Activated effector memory CD4-positive, alpha-beta T cell treated with anti-CD3 and anti-CD28 coated beads, Interleukin-2, amount 50 U/mL, for 16 hours (primary cell): ENCODE measurements at places on chromosomes 2 and 18.

GRCh38 chr2:109231996-109232705 lies 103.1 kb downstream of the SH3RF3 start:
- no peak for DNase-seq

DNA sequence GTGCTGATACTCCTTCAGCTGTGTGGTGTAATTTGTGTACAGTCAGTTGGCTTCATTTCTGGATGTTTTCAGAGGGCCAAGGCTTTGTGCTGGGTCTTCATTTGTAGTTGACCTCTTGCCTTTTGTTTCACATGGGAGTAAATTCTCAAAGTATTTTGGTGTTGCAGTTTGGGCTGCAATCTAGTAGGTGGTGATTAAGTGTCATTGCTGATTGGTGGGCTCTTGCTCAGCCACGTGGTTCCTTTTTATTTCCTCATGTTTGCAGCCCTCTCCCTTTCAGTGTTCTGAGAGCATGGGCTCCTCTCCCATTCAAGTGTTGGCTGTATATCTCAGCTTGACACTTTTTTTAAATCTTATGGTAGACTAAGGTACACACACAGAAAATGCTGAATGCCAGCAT lies 96.8 kb downstream of the SNTG2 start:
- DNase-seq = no peak

GRCh38 chr18:71707400-71707799 lies 836.7 kb downstream of the CBLN2 start:
- DNase-seq = no peak

DNA sequence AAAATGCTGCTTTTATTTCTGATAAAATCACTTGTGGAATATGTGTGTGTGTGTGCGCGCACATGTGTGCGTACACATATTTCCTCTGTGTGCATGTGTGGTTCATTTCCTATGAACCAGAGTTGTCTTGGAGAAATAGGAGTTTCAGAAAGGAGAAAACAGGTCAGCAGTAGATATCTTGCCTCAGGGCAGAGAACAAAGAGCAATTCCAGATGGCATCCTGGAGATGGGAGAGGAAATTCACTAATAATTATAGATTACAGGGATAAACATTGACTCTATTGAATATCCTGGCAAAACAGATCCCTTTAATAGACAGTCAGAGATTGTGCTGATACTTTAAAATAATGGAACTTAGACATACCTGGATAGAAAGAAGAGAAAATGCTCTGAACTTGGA lies 298.0 kb downstream of the TRIB2 start:
- DNase-seq = no peak

DNA sequence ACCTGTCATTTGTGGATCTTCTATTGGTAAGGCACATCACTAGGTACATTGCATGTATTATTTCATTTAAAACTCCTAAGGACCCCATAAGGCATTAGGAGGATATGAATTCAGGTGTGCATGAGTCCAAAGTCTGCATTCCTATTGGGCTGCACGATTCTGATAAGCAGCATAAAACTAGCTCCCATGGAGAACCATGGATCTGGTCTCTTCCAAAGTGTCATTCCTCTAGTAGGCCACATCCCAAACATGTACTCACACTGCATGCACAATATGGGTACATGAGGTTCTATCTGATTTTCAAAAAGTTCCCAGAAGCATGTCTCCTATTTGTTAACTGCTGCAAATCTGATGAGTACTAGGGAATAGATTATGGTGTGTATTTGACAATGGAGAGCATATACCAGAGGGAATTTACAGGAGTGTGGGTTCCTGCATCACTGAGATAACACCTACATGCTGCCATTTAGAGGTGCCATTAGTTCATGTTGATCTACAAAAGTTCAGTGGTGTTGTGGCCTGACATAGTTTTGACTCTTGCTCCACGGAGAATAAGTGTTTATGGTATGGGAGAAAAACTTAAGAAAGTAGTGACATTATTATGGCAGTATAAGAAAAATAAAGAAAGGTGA lies 11.3 kb downstream of the CYTIP start:
- no peak for DNase-seq

GRCh38 chr2:46937471-46937901 lies 21.9 kb upstream of the MCFD2 start:
- DNase-seq = no peak

DNA sequence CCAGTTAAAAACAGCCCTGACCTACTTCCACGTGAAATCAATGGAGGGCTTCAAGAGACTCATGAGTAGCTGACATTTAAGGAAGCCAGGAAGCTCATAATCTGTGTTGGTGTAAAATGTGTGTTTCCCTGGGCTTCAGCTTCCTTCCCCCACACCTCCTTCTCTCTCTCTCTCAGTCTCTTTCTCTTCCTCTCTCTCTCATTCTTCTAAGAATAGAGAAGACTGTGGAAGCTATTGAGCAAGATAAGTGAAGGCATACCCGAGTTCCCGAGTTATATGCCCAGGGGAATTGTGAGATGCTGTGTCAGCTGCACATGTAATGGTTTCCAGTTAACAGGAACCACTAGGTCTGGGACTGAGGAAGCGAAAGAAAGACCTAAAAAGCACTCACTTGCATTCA lies 199.4 kb downstream of the NYAP2 start:
- DNase-seq = no peak

GRCh38 chr18:68940039-68940438 lies 142.2 kb downstream of the CCDC102B start:
- no peak for DNase-seq

DNA sequence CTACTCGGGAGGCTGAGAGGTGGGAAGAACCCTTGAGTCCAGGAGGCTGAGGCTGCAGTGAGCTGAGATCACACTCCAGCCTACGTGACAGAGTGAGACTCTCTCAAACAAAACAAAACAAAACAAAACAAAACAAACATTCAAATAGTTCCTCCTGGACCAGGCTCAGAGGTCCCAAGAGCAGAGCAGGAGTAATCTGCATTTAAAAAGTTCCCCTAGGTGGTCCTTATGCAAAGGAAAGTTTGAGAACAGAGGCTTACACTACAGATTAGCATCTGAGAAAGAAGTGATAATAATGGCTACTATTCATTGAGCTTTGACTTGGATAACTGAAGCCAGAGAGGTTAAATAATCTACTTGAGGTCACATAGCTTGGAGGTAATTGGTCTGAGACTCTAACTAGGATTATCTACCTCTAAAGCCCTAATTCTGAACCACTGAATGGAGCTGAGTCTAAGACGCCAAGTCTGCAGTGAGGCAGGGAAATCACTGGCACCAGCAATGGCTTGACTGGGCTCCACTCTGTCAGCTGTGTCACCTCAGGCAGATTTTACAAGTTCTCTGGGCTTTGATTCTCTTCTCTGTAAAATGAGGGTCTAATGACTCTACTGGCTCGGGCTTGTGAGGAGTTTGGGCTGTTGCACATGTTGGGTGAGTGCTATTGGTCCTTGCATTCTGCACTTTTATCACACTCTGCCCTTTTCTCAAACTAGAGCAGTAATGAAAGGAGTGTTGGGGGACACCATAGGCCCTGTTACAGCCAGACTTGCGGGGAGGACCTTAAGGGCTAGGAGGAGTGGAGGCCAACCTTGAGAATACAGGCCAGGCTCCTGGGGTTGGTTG lies 29.2 kb upstream of the DLX2 start:
- DNase-seq = no peak

DNA sequence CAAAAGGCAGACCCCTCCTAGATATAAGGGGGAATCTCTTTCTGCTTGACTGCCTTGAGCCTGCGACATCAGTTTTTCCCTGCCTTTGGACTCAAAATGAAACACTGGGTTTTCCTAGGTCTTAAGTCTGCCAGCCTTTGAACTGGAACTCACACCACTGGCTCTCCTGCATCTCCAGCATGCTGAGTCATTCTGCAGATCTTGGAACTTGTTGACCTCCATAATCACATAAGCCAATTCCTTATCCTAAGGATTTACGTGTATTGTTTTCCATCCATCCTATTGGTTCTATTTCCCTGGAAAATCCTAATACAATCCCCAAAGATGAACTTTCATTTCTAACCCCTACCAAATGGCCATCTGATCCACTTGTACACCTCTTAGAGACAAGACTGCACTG lies 88.0 kb downstream of the AFF3 start:
- no peak for DNase-seq

- DNase-seq = no peak
Observed at GRCh38 chr2:184444623-184445223, 153.6 kb upstream of the ZNF804A start.

- no peak for DNase-seq
Observed at GRCh38 chr2:36578343-36579296, 19.3 kb downstream of the FEZ2 start.

- no peak for DNase-seq
Observed at GRCh38 chr2:189406586-189407233, 34.6 kb upstream of the WDR75 start.

- DNase-seq = peak; percentile 50
Observed at GRCh38 chr2:127573771-127574170, 38.3 kb downstream of the MYO7B start.

- DNase-seq = no peak
Observed at GRCh38 chr18:37430357-37431076, 135.1 kb downstream of the CELF4 start.

GRCh38 chr2:26298638-26299393 lies 47.1 kb upstream of the SELENOI start:
- peak; percentile 67 for DNase-seq

DNA sequence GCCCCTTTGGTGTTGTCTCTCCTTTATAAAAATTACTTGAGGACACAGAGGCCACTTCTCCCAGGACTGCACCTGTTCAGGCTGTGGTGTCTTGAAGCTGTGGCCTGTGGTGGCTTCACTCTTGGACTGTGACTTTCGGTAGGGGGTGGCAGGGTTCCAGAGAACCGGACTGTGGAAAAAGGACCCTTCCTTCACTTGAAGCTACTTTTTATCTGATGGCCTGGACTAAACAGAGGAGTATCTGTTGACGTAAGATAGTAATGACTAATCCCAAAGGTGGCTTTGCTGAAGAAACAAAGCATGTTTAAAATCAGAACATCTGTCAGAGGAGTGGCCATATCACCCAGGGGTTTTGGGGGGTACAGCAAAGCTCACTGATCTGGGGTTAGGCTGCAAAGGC lies 60.8 kb downstream of the CENPO start:
- no peak for DNase-seq

- no peak for DNase-seq
Observed at GRCh38 chr2:32559136-32559535, 68.7 kb upstream of the TTC27 start.

- DNase-seq = no peak
Observed at GRCh38 chr2:55547001-55547400, 27.5 kb downstream of the CFAP36 start.

DNA sequence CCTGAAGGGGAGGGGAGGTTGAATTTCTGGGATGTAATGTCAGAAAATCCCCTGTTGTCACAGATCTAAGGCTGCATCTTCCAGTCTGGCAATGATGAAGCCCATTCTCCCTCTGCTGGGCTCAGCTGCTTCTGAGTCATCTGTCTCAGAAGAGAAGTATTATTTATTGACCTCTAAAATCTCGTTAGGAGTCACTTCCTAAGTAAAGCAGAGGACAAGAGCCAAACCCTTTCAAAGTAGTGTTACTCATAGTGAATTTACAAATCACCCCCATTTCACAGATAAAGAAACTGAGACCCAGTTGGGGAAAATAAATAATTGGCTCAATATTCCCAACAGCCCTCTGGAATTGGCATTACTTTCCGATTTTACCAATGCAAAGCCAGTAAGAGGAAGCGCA lies 167.3 kb upstream of the SKOR2 start:
- no peak for DNase-seq

GRCh38 chr2:25088817-25089516 lies 47.1 kb downstream of the EFR3B start:
- no peak for DNase-seq

DNA sequence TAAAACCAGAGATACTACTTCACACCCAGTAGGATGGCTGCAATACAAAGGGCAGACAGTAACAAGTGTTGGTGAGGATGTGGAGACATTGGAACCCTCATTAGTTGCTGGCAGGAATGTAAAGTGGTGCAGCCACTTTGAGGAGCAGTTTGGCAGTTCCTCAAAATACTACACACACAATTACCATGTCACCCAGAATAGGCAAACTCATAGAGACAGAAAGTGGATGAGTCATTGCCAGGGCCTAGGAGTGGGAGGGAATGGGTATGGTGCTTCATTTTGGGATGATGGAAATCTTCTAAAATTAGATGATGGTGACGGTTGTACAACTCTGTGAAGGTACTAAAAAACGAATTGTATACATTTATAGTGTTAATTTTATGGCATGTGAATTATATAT lies 54.8 kb downstream of the ATP9B start:
- DNase-seq = no peak

GRCh38 chr2:203914546-203915182 lies 21.9 kb upstream of the ICOS start:
- no peak for DNase-seq

DNA sequence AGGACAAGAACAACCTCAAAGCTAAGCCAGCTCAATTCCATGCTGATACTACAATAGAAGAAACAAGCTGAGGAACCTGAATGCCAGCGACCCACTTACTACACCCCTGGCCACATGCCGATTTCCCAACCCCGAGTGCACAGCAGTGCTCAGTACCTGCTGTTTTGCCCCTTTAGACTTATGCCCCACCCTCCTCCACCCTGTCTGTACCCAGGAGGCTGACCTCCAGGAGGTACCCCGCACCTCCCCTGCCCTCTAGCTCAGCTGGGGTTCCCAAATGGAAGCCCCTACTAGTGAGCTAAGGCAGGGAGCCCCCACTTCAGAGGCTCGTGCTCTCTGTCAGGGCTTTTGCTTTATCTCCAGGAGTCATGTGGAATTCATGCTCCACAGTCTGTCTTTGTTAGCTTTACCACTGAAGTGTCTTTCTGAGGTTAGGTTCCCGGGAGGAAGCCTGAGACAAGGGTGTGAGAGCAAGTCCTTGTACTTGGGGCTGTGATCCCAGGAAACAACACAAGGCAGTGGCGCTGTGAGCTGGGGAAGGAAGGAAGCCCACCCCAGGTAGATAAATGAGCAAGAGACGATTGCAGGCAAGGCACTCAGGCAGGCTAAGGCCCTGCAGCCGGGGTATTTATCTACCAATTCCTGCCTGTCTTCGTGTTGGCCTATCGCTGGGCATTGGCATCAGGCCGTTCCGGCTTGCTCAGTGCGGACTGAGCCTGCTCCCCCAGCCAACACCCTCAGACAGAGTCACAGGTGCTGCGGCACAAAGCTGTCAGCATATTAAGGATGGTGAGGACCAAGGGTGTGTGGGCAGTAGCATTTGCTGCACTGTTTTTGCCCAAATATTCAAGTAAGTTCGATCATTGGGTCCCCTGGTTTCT lies 220.5 kb downstream of the CYP26B1 start:
- DNase-seq = no peak

- DNase-seq = no peak
Observed at GRCh38 chr2:7025082-7025481, 107.9 kb downstream of the RNF144A start.

DNA sequence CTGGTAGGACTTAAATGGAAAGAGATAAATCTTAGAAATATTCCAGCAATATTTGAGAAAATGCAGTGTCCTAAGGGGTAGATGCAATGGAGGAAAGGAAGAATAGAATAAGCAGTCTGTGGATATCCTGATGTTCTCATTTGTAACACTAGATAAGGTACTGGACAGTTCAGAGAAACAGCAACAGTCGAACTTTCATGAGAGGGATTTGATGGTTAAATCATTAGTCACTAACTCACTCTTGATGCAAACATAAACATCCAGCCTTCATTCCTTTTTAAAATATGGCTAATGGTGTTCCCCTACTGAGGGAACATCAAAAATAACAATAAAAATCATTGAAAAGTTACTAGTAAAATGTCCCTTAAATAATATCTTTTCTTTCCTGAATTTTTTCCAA lies 211.4 kb upstream of the SLC39A10 start:
- DNase-seq = no peak
